NCI-H1436 (cell line): ENCODE measurements at places on chromosomes 2 and 18.

DNA sequence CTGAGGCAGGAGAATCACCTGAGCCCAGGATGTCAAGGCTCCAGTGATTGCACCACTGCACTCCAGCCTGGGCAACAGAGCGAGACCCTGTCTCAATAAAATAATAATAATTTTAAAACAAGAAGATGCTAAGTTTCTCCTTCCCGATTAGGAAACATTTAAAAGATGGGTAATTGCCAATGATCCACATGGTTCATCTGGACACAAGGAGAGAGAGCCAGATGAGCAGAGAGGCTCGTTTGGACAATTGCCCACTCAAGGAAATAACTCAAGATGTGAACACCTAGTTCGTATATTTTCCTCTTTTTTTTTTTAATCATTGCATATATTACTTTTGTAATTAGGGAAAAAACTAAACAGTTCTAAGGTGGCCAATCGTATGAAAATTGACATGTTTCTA is 3.6 kb upstream of the ACTG2 start:
- no peak for DNase-seq

GRCh38 chr2:47652061-47652690 is 130.8 kb upstream of the MSH6 start:
- DNase-seq, result no peak

DNA sequence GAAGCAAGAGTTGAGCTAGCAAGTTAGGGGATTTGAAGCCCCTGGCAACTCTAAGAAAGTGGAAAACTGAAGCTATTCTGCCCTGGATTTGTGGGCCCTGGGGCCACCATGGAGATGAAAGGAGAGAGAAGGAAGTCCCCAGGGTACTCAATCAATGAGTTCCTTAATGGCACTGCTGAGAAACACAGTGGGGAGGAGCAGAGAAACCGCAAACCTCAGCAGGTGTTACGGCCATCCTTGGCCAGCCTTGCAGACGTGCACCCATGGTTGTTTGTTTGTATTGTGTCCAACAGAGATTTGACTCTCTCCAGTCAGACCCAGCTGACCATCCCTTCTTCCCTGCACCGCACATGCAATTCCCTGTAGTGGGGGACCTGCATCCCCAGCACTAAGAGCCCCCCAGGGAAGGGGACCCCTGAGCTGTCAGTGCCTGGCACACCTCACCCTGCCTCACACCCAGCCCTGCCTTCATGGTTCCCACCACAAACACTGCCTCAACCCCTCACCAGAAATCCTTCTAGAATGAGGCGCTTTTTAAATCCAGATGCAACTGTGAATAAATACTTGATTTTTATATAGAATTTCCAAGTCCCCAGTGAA is 255.3 kb downstream of the SH3BP4 start:
- DNase-seq, result no peak

DNA sequence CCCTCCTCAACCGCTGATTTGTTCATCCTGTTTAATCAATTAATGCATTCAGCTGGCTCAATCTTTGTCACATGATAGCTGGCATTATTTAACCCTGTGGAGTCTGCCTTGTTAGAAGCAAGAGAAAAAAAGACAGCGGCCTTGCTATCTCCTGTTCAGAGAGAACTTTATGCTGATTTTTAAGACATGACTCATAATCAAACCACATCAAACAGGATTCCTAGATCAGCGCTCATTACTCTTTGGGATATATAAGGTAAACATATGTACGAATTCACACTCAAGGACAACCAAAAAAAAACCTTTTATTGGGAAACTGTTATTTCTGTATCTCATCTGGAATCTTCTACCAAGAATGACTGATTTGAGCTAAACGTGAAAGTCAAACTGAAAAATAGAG is 195.1 kb downstream of the C1D start:
- no peak for DNase-seq

- no peak for DNase-seq
Observed at GRCh38 chr18:35442701-35443100, 55.1 kb downstream of the INO80C start.

DNA sequence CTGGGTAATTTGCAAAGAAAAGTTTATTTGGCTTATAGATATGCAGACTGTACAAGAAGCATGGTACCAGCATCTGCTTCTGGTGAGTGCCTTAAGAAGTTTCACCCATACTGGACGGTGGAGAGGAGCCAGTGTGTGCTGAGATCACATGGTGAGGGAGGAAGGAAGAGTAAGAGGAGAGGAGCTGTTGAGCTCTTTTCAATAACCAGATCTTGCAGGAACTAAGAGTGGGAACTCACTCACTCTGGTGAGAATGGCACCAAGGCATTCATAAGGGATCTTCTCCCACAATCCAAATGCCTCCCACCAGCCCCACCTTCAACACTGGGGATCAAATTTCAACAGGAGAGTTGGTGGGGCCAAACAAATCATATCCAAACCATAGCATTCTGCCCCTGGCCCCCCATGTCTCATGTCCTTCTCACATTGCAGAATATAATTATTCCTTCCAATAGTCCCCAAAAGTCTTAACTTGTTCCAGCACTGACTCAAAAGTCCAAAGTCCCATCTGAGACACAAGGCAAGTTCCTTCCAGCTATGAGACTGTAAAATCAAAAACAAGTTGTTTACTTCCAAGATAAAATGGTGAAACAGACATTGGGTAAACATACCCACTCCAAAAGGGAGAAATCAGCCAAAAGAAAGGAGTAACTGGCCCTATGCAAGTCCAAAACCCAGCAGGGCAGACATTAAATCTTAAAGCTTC is 11.7 kb upstream of the TMEM37 start:
- DNase-seq, result no peak

GRCh38 chr2:28552045-28552823 is 56.4 kb downstream of the PLB1 start:
- no peak for DNase-seq

DNA sequence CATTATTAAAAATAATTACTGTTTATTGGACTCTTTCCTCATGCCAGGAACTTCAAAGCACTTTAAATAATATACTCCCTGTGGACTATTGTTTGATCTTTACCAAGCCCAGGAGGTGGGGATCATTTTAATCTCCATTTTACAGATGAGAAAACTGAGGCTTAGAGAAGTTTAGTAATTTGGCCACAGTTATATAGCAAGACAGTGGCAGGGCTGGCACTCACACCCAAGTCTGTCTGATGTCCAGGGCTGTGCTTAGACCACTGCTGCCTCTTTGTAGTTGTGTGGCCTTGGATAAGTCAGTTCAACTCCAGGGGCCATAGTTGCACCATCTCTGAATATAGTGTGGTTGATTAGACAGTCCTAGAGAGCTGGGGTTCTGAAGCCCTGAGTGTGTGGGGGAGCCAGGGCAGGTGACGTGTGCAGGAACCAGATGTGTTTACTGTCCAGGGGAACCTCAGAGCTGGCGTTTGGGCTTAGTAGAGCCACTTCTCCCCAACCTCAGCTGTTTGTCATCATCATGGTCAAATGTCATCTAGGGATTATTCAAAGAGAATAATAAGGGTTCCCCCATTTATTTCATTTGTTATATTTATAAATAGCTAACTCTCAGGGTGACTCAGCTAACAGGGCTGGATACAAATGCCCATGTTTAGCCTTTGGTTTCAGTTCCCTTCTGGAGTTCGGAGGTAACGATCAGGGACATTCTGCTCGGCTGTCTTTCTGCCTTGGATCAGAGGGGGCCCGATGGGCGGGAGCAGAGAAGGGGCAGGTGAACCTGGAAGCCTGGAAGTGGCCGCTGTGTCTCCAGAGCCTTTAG is 68.0 kb downstream of the BOLA3 start:
- DNase-seq, result no peak
